Activated effector memory CD4-positive, alpha-beta T cell treated with anti-CD3 and anti-CD28 coated beads, Interleukin-2, amount 50 U/mL, for 16 hours (primary cell): ENCODE measurements at places on chromosomes 3 and 15.

GRCh38 chr3:195450731-195451229 lies 8.0 kb upstream of the ACAP2 start:
- no peak for DNase-seq

GRCh38 chr15:101058735-101059134 lies 139.6 kb downstream of the LRRK1 start:
- no peak for DNase-seq

DNA sequence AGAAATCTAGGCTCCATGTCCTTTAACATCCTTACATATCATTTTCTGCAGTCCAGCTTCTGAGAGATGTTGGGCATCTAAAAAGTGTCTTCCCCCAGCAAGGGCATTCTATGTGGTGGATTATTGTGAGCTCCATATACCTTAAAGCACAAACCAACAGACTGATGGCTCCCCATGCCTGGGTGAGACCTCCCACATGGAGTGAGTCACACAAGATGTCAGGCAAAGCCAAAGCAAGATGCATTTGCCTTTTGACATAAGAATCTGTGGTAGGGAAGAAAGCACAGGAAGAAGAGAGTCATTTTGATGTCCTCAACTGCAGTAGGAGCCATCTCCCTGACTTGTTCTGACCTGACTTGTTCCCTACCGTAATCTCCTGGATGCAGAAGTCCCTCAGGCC lies 238.7 kb upstream of the EIF1B start:
- no peak for DNase-seq

- no peak for DNase-seq
Observed at GRCh38 chr15:31508656-31509055, 182.0 kb downstream of the KLF13 start.

DNA sequence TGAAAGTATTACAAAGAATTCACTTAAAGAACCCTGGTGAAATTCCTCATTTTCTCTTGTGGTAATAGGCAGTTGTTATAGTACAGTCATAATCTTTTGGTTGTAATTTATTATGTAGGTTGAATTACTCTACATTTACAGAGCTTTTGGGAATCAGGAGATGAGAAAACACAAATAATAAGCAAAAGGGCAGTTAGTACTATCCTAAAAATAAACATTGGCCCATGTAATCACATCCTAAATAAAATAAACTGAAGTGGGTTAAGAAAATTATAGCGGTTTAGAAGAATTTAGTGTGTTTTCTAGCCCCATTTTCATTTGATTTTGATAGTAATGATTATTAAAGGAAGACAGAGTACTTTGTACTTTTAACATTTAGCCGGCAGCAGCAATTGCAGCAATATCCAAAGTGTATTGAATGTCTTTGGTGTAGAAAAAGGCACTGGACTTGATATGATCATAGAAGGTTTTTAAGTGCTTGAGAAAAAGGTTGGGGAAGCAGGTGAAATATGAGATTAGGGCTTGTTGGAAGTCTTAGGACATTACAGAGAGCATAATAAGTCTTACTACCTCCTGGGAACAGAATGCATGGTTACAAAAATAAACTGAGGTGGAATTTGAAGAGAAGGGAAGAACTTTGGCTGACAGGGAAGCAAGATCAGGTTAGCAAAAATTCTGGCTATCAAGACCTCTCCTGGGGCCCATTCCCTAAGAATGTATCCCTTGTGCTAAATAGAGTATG lies 79.9 kb downstream of the MBNL1 start:
- no peak for DNase-seq

DNA sequence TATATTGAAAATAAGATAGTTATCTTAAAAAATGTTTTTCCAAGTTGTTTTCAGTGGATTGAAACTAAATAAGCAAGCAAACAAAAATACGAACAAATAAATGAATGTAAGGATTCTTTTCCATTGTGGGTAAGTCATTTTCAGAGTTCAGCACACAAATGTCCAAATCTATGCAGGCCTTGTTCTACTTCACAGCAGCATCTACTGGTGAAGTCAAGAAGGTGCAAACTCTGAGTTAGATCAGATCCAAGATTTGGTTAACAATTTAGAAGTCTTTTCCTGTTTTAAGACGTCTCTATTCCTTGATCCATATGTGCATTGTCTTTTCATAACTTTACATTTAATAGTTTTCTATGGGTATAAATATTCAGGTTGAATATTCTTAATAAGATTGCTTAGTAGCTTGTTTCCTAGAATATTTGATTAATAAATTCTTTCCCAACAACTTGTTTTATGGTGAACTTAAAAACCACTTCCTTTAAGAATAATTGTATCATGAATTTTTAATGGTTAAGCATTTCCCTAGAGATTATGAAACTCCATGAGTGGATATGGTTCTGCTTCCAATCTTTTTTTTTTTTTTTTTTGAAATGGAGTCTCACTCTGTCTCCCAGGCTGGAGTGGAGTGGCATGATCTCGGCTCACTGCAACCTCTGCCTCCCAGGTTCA lies 10.5 kb downstream of the PTX3 start:
- DNase-seq: no peak

DNA sequence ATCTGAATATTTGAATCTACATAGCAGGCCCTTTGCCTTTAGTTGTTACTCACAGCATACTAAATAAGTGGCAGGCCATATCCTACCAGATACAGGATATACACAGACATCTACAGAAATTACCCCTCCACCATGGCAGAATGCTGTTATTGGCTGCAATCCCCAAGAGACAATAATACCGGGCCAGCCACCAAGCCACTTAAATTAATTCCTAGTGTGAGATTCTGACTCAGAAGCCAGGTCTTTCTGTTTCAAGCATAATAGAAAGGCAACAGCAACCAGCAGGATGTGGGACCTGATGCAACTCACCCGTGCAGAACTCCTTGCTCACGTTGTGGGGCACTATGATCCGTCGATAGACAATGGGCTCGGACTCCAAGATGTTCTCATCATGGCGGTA lies 39.8 kb downstream of the CLK3 start:
- no peak for DNase-seq

- no peak for DNase-seq
Observed at GRCh38 chr15:55630858-55631257, 42.7 kb upstream of the PYGO1 start.

- DNase-seq: no peak
Observed at GRCh38 chr3:195440379-195440778, 2.4 kb downstream of the ACAP2 start.

- DNase-seq: no peak
Observed at GRCh38 chr3:194101592-194102432, 34.1 kb upstream of the HES1 start.
